Tongue (tissue), 3 donors: ENCODE measurements at places on chromosomes 12 and 14. TPM values are rescaled to one million over a fixed set of nuclear protein-coding genes. Genes with fewer than 3 reads are reported as not detected.

PAX9 gene
- 31.5 TPM for total RNA-seq

PTHLH gene
- total RNA-seq, result 3.4 TPM

CTSG gene
- 4.3 TPM for total RNA-seq

ANO6 gene
- total RNA-seq, result 79.1 TPM

TOMM20L gene
- not detected for total RNA-seq

KLRC2 gene
- not detected for total RNA-seq

LBHD2 gene
- total RNA-seq, result not detected

- DNase-seq, result peak; percentile 97
Observed at GRCh38 chr12:98418357-98419075, 96.9 kb upstream of the TMPO start.

- DNase-seq, result no peak
Observed at GRCh38 chr12:6891646-6892001, 13.0 kb upstream of the LRRC23 start.

GRCh38 chr14:75401361-75401760 is 26.5 kb upstream of the JDP2 start:
- DNase-seq, result peak; percentile 96

- DNase-seq, result no peak
Observed at GRCh38 chr12:27505109-27505508, 18.9 kb upstream of the PPFIBP1 start.

DNA sequence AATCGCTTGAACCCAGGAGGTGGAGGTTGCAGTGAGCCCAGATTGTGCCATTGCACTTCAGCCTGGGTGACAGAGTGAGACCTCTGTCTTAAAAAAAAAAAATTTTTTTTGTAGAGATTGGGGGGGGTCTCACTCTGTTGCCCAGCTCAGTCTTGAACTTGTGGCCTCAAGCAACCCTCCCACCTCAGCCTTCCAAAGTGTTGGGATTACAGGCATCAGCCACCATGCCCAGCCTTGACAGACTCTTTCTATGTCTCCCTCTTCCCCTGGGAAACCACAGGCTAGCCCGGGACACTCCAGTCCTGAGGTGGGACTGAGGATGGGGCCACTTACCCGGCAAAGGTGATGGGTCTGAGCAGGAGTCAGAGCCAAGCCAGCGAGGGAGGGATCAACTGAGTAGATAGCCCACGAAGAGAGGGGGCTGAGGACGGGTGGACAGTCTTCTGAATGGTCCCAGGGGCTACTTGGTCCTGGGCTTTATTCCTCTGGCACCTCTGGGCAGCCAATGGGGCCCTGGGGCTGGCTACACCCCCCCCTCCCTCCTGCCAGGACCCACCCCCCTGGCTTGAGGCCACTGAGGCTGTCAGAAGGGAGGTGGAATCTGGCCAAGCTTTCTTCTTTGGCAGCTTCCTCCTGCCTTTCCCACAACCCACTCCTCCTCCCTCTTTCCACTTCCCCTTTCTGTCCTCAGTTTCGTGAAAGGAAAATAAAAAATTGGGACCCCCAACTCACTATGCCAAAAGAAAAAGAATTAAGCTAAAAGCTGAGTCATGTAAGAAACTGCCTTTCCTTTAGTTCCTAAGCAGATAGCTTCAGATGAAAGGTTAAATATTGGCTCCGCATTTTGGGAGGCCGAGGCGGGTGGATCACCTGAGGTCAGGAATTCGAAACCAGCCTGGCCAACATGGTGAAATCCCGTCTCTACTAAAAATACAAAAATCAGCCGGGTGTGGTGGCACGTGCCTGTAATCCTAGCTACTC is at the start of gene SDS:
TSS of gene SDS (minus strand) at position 453 of the 981 bp plus-strand sequence. CDS start 4,179 bp downstream, outside the sequence.
- peak; percentile 73 for DNase-seq

DNA sequence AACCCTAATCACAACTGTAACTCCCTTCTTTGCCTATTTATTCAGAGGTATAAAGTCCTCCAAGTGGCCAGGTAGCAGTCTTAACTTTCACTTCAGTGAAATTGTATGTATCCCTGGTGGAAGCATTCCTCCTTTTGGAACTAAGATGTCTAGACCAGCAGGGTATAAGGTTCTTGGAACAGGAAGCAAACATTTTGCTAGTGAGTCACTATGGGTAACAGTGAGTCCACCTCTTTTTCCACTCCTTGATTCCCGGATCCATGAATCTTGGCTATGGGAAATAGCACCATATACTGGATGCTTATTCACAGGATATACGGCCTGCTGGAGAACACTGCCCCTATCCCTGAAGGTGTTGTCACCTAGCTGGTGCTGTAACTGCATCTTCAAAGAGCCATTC is 80.2 kb downstream of the KCNA5 start:
- DNase-seq, result no peak

DNA sequence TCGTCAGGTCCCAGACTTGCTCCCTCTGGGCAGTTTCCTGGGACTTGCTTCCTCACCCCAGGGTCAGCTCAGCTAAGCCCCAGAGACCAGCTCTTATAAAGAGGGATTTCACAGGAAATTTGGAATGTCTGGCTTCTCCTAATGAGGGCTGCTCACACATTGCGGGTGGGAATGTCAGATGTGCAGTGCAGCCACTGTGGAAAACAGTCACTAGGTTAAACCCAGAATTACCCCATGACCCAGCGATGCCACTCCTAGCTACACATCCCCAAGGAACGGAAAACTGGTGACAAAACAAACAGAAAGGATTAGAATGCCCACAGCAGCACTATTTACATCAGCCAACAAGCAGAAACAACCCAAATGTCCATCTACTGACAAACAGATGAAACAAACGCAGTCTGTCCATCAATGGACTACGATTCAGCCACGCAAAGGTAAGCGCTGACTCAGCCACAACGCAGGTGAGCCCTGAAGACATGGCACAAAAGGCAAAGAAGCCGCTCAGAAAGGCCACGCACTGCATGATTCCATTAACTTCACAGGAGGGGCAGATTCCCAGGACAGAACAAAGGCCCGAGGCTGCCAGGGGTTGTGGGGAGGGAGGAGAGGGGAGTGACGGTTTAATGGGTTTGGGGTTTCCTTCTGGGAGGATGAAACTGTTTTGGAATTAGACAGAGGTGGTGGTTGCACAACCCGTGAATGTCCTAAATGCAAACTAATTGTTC is 63.0 kb downstream of the NCOR2 start:
- no peak for DNase-seq

GRCh38 chr14:21536418-21537089 is 10.4 kb upstream of the SALL2 start:
- DNase-seq, result peak; percentile 18

DNA sequence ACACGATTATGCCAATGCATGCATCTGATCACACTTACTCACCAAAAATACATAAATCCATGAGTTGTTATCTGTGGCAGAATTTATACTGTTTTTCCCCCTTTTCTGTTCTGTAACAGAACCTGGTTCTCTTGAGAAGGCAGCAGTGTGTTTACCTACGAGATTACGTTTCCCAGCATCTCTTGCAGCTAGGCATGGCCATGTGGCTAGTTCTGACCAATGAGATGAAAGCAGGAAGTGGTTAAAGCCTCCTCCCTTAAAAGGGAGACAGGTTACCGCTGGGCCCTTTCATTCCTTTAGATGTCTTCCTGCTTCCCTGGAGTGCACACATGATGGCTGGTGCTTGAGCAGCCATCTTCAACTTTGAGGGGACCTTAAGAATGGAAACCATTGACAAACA is 11.7 kb upstream of the ASPG start:
- DNase-seq, result no peak

DNA sequence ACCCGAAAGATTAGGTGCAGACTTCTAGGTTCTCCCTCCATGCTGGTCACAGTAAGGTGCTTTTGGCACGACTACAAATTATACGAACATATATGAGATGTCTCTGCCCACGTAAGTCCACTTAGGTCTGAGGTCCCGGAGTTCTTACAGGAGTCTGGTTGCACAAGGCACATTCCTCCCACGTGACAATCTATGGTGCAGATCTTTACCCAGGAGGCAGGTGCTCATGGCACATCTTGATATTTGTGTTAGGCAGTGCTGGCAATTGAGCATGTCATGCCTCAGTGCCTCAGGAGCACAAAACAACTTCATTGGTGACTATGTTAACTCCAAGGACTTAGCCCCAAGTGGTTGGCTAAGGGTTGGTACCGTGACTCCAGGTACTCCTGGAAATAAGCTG is 92.0 kb upstream of the AMN1 start:
- no peak for DNase-seq

DNA sequence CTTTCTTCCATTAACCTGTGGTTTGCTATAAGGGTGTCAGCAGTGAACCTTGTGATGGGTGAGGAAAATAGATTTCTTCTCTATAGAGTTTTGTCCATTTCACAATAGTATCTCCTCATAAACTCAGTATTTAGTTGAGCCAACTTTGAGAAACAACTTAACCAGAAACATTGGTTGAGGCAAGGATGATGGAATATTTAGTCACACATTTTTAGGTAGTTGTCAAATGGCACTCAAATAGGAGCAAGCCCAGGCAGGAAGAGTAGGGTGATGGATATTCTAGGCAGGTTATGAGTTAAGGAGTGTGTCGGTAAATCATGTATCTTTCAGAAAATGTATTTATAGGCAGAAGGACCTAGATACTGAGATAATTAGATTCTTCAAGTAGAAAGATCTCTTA is 1267.6 kb downstream of the SLC16A7 start:
- no peak for DNase-seq

- DNase-seq, result no peak
Observed at GRCh38 chr12:19894050-19894449, 454.8 kb downstream of the AEBP2 start.

DNA sequence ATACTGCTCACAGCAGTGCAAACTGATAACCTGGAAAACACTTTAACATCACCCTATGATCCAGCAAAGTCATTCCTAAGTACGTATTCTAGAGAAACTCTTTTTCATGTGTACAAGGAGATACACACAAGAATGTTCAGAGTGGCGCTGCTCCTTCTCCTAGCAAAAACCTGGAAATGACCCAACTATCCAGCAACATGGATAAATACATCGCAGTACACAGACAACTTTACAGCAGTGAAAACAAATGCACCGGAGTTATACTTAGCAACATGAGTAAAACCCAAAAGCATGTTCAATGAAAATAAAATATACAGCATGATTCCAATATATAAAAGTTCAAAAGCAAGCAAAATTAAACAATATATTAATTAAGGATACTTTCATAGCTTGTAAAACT is 18.7 kb downstream of the SART3 start:
- no peak for DNase-seq

GRCh38 chr12:75407683-75408082 is 16.8 kb downstream of the GLIPR1L2 start:
- no peak for DNase-seq

DNA sequence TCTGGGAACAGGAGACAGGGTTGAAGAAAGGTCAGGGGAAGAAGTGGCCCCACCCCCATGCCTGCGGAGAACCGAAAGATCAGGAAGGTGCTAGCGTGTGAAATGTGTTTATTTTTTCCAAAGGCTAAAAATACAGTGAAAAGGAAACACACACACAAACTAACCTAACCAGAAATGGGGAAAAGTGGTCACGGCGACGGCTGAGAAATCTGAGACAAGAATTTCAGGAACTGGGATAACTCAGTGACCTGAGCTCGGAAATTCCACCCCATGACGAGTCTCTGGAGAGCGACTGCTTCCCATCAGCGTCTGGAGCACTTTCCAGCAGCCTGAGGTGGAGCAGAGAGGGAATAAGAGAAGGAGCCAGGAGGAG is 16.6 kb upstream of the RND1 start:
- peak; percentile 31 for DNase-seq

GRCh38 chr14:92144708-92145107 is 22.9 kb downstream of the CPSF2 start:
- no peak for DNase-seq

GRCh38 chr14:26702721-26703230 is 104.9 kb upstream of the NOVA1 start:
- DNase-seq, result peak; percentile 29

GRCh38 chr14:74979442-74980397 is 23.0 kb upstream of the EIF2B2 start:
- DNase-seq, result peak; percentile 97

- no peak for DNase-seq
Observed at GRCh38 chr12:107122452-107122958, 29.2 kb upstream of the CRY1 start.

- no peak for DNase-seq
Observed at GRCh38 chr12:128978067-128978466, 124.8 kb downstream of the GLT1D1 start.

DNA sequence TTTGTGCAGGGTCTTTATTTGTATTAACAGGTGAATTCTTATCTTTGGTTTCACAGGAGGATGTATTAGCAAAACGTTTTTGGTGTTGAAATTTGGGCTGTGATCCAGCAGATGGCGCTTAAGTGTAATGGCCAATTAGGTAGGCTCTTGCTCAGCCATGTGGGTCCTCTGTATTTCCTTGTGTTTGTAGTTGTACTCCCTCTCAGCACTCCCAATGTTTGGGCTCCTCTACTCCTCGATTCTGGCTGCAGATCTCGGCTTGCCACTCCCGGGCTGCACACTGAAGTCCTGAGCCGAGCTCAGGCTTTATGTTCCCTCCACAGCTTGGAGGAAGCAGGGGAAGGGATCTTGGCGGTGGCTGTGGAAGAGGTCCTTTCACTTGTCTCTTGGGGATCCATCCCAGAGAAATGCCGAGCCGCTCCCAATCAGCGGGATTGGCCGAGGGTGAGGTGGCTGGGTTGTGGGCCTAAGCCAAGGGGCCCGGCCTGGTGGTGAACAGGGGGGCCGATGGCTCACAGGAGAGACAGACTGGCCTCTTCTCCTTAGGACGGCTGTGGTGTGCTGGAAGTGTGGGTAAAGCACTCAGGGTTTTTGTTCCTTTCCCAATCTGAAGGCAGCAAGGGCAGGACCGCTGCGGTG is 133.7 kb downstream of the AEBP2 start:
- DNase-seq, result peak; percentile 47

GRCh38 chr14:35221462-35221861 is 70.7 kb upstream of the PSMA6 start:
- no peak for DNase-seq

- DNase-seq, result no peak
Observed at GRCh38 chr12:16285586-16285985, 8.1 kb upstream of the SLC15A5 start.

GRCh38 chr14:106586098-106586704 is 1059.8 kb downstream of the TMEM121 start:
- no peak for DNase-seq

- DNase-seq, result no peak
Observed at GRCh38 chr12:52847335-52848102, 1.3 kb downstream of the KRT78 start.

- no peak for DNase-seq
Observed at GRCh38 chr12:106566771-106567170, 16.0 kb upstream of the RFX4 start.

DNA sequence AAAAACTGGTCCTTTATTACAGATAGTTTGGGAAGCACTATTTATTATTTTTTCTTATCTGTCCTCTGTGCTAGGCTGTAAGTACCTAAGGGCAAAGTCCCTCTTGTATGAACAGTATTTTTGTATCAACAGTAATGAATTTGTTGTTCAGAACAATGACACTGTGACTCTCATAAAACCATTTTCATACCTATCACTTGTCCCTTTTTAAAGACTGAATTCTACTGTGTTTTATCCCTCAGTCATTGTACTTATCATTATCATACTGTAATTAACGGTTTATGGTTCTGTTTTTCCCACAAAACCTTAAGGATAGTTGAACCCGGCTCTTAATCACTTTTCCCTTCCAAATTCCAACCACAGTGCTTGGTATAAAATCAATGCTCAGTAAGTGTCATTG is 69.4 kb downstream of the SRGAP1 start:
- DNase-seq, result no peak
